ENCODE measurements at places on chromosomes 12 and 14.

DNA sequence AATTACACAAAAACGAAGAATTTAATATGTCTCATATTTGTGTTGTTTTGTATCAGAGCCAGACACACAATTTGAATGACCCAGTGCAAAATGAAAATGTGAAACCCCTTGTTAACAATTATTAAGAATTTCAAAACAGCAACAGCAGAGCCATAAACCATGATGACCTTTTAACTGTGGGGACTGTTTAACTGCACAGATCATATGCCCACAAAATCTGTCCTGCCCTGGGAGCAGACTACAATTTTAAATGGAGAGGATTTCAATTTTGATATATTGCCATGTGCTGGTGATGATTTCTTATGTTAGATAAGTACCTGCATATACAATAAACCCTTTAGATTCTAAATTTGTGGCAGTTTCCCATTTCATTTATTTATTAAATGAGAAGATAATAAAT, 455.5 kb upstream of the MGAT4C start:
- no peak for DNase-seq

GRCh38 chr12:32217354-32218310, 111.0 kb downstream of the BICD1 start:
- no peak for DNase-seq

- no peak for DNase-seq
These were observed 37.8 kb downstream of the ERGIC2 start for GRCh38 chr12:29343022-29343799.

- DNase-seq: no peak
These were observed 65.8 kb downstream of the GALNT16 start for GRCh38 chr14:69325646-69326265.

DNA sequence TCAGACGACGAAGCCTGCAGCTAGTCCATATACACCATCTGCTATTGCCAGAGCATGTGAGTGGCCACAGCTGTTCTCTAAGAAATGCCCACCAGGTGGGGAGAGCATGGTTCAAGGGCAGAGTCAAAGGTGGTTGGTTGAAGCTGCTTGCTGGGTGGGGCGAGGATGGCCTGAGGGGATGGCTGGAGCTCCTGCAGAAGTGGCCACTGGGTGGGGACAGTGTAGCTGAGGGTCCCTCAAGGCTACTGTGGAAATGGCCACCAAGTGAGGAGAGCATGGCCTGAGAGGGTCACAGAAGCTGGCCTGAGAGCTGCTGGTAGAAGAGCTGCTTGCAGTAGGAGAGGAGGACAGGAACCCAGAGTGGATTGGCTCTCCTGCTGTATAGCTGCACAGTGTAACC, 102.4 kb downstream of the AACS start:
- DNase-seq: no peak

DNA sequence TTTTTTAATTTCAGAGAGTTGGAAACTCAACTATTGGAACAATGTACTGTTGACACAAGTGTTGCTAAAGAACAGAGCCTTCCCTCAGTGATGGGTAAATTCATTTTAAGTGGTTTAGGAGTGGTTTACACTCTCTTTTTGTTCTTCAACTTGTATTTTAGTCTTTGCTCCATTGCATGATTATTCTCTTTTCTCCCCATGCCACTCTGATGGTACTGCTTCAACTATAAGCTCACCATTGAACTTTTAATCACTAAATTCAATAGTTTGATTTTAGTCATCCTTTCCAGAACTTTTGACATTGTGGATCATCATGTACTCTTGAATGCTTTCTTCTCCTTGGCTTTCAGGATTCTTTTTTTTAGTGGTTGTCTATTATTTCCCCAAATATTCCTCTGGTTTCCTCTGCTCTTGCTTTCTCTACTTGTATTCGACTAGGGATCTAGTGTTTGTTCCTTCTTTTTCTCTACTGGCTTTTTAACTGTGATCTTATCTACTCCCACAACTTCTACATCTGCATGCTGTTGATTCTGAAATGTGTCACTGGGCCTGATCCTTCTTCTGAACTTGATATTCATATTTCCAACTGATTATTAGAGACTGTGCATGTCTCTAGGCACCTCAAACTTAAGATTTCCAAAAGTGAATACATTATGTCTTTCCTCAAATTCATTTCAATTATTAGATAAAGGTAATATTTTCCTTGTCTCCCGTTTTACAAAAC, 15.4 kb downstream of the ACTR10 start:
- DNase-seq: no peak

- DNase-seq: no peak
These were observed 27.8 kb upstream of the PCNX1 start for GRCh38 chr14:70879448-70879847.

- DNase-seq: no peak
These were observed 60.1 kb downstream of the RPS29 start for GRCh38 chr14:49526101-49526500.

DNA sequence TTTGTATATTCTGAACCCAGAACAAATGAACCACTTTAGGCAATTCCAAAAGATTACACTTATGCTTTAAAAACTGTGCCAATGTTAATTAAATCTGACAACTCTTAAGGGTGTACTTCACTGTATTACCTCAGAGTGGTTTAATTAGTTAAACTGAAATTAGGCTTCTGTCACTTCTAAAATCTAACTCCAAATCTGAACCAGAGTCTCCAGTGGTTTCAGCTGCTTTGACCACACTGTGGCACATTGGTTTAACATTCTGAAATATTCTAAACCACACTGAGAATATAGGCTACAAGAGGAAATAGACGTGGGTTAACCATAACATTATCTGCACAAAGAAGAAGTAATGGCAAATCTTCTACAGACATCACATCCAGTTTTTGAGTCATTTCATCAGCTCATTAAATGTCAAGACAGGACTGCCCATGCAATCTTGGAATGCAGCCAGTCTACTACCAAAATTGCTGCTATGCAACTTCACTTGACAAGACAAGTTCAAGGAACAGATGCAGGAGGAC, 94.8 kb downstream of the LRP6 start:
- no peak for DNase-seq

- no peak for DNase-seq
These were observed 67.3 kb downstream of the ZNF664 start for GRCh38 chr12:124040291-124040690.

- DNase-seq: no peak
These were observed 80.1 kb downstream of the CHST11 start for GRCh38 chr12:104536841-104537240.

DNA sequence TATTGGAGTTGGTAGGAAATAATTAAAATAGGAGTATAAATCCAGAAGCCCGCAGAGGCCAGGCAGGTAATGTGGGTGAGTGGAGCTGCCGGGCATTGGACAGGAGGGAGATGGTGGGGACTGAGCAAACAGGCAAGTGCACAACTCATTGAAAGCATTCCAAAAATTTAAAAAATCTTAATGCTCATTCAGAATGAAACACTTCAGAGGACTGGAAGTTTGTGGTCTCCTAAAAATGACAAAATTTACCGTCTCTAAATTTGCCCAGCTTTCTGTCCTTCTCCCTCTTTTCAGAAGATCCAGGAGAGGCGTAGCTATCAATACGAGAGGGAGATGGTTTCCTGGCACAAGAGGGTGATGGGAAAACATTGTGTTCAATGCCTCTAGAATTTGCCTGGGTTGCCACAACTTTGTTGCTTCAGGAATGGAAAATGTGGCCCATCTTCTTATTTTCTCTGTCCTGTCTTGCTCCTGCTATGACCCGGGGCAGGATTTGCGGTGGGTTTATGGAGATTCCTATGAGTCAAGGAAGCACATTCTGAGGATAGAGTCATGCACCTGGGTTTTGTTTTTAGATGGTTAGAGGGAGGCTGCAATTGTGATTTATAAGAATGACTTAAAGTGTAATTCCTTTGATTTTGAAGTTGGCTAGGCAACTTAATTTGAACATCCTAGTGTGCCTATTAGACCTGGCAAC, 72.2 kb downstream of the BORCS5 start:
- no peak for DNase-seq

- no peak for DNase-seq
These were observed 101.6 kb downstream of the BRMS1L start for GRCh38 chr14:35927727-35928126.

GRCh38 chr12:29287622-29288021, 93.3 kb downstream of the ERGIC2 start:
- no peak for DNase-seq

DNA sequence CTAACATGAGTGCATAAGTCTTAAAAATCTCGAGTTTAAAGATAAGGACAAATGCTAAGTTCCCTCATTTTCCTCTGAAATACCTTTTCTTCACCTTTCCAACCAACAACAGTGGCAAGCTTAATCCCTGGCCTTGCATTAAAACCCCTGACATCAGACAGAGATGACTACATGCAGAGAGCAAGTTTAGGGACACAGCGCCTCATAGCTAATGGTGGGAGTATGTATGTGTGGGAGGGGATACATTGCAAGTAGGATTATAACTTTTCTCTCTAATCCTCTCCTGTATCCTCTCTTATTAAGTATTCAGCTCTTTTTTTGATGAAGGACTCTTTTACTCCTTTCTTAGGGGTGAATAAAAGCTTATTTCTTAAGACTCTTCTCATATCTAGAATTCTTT, 547.1 kb downstream of the CCER1 start:
- no peak for DNase-seq

- no peak for DNase-seq
These were observed 293.2 kb upstream of the CRY1 start for GRCh38 chr12:107386569-107386968.

DNA sequence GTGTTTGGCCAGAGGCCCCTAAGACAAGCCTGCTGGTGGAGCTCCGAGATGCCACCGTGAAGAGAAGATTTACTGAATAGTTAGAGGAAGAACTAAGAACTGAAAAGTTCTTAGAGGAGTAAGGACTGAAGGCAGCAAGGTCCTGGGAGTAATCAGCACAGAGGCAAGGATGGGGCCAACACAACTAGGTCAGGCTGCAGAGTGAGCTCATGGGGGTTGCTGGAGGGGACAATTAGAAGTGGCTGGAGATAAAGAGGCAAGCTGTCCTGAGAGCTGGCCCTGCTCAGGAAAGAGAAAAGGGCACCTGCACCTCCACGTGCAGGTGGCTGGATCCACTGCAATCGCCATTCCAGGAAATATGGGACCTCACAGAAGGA, 52.7 kb downstream of the NFKBIA start:
- DNase-seq: no peak

- no peak for DNase-seq
These were observed 13.9 kb upstream of the KRT80 start for GRCh38 chr12:52205612-52206303.

DNA sequence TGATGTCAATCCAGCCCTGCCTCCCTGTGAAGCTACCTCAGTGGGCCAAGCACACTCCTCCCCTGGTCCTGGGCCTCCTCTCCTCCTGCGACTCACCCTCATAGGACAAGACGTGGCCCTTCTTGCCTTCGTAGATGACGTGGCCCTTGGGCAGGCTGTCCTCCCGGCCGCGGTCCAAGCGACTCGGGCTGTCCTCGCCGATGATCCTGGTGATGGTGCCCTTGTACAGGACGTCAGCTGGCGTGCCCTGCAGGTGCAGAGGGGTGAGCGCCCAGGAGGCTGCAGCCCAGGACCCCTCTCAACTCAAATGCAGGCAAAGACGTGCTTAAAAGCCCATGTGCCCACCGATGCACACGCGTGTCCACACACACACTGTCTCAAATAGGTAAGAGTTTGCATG, 55.6 kb downstream of the RFLNA start:
- DNase-seq: no peak

GRCh38 chr12:4120316-4120917, 153.1 kb upstream of the CCND2 start:
- no peak for DNase-seq

DNA sequence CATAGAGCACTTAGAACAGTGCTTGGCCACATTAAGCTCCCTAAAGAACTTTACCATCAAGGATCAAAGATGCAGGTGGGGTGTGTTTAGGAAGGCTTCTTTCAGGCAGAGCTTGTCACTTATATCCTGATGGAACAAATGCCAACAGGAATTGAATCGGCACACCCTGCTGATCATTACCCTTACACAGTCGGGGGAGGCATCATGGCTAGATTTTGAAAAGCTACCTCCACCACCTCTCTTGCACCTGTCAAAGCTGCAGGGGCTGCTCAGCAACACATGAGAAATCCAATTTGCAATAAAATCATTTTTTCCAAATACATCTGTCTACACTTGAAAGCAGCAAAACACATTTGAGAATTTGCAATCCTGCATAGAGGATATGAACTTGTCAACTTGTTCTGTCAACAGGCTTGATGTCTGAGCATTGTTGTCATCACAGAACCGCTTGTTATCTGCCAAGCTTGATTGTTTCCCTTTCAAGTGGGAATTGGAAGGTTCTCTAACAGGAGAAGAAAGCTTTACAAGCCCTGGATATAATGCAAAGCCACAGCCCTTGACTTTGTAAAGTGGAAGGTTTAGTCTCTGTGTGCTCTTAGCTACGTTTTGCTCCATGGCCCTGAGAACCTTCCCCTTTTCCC, 24.6 kb upstream of the TRIM9 start:
- no peak for DNase-seq

GRCh38 chr14:33553706-33554278, 397.1 kb downstream of the EGLN3 start:
- no peak for DNase-seq

- no peak for DNase-seq
These were observed 201.8 kb upstream of the RMST start for GRCh38 chr12:97260786-97261185.
